ENCODE measurements at places on chromosomes 7 and 10. TPM values are rescaled to one million over a fixed set of nuclear protein-coding genes. Genes with fewer than 3 reads are reported as not detected.
A peak's percentile ranks its signal among the peaks of the same experiment; 100 is the strongest.

Gene PTTG1IP2
- not detected for total RNA-seq

Gene GSTO1
- total RNA-seq: 214 TPM

Gene BRAF
- total RNA-seq: 10.3 TPM

Gene MEIG1
- total RNA-seq: not detected

Gene ARHGAP22
- total RNA-seq: 18.9 TPM

Gene CPXM2
- not detected for total RNA-seq

Gene SPDYE11
- not detected for total RNA-seq

DNA sequence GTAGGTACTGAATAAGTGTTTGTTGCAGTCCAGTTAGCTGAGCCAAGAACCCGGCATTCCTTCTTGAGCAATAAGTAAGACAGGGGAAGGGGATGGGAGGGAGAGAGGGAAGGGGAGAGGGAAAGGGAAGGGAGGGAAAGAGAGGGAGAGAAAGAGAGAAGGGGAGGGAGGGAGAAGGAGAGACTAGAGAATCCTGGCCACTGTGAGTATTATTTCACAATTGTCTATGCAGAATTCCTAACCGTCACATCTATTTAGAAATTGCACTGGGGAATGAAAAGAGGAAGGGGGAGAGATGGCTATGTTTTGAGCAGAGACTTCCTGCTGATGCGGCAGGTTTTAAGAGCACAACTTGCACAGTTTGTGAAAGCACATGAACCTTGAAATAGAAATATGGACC is 251.4 kb upstream of the ZMIZ1 start:
- no peak for DNase-seq

GRCh38 chr7:151007469-151007898 is 16.7 kb downstream of the NOS3 start:
- peak; percentile 74 for DNase-seq

GRCh38 chr7:14760730-14761478 is 141.6 kb downstream of the DGKB start:
- peak; percentile 17 for DNase-seq

GRCh38 chr10:78406648-78407008 is 373.0 kb downstream of the RPS24 start:
- no peak for DNase-seq

GRCh38 chr7:89771003-89771636 is 383.1 kb upstream of the STEAP1 start:
- DNase-seq: no peak

- DNase-seq: peak; percentile 70
These were observed 150.4 kb upstream of the PRPS1L1 start for GRCh38 chr7:18177815-18178660.

GRCh38 chr7:27032839-27033238 is 63.0 kb downstream of the HOXA1 start:
- peak; percentile 54 for DNase-seq

DNA sequence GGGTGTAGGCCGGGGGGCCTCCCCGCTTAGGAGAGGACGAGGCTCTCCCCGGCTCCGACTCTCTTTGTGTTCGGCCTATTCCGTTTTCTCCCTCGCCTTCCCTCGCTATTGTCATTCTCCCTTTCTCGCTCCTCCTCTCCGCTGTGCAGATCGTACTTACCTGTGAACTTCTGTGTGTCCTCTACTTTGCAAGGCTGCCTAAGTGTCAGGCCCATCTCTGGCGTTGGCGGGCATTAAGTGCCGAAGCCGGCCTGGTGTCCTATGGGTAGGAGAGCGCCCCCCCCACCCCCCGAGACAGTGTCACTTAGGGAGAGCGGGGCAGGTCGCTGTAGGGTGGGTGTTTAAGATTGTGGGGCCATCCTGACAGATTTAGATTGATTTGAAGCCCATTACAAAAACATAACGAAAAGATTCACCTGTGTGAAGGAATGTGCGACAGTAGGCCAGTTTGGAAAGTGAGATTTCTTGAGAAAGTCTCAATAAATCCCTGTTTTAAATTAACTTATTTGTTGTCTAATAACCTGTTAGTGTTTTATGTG is 579 bp downstream of the RBM33 start:
- peak; percentile 48 for DNase-seq

DNA sequence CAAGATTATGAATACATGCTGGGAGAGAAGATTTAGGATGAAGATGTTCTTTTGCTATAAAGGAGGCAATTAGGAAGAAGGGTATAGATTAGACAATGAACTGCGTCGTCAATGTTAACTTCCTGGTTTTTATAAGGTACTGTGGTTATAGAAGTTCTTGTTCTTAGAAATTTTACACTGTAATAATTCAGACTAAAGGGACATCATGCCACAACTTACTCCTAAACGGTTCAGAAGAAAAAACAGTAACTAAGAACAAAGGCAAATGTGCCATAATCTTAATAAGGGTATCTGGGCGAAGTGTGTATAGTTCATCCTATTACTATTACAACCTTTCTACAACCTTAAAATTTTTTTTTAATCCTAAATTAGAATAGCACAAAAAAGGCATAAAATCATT is 31.3 kb upstream of the DDC start:
- no peak for DNase-seq
